ENCODE measurements at places on chromosomes 1 and 21. TPM values are rescaled to one million over a fixed set of nuclear protein-coding genes. Genes with fewer than 3 reads are reported as not detected.
A peak's percentile ranks its signal among the peaks of the same experiment; 100 is the strongest.

ABL2 gene
- 9.7 TPM for polyA plus RNA-seq

- peak; percentile 38 for DNase-seq
These were observed 65.3 kb upstream of the PPP2R5A start for GRCh38 chr1:212219679-212220463.

DNA sequence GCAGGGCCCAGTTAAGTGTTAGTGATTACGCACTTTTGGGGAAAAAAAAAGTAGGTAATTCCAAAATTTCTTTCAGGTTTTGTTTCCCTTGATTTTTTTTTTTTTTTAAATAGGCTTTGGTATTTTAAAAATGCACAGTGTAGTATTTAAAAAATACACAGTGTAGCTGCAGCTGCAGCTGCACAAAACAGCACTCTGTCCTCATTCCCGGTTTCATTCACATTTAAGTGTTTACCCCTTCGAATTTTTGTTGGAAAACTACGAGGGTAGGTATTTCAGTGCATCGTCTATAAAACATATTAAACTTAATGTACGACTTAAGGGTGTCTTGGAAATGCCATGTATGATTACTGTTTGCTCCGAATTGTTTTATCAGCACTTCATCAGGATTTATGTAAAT lies 3.4 kb downstream of the NEK7 start:
- peak; percentile 29 for DNase-seq

DNA sequence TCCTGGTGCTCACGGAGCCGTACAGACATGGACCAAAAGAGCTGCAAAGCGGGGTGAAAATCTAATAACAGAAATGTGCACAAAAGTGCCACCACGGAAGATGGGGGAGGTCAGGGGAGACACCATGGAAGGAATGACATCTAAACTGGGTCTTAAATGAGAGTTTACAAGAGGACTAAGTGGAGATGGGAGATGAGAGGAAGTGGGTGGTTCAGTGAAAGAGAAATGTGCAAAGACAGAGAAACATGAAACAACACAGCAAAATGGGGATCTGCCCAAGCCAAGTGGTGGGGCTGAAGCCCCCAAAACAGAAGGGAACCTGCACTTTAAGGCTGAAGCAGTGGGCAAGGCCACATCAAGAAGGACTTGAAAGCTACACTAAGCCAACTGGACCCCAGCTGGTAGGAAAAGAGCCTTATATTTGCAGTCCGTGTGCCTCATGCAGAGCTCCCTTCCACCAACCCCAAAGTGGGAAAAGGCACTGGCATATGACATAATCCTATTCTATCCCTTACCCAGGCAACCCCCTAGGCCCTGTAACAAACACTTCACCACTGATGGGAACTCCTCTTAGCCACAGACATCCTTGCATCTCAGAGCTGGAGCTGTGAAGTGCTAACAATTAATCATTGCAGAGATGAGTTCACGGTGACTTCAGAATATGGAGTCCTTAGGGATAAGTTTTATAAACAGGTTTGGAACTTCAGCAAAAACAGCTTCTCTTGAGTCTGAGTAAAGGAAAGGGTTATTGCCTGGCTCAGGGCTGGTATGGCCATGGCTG lies 198.6 kb upstream of the EDN2 start:
- peak; percentile 41 for DNase-seq

CFAP107 gene
- polyA plus RNA-seq = not detected

- no peak for DNase-seq
These were observed 42.6 kb downstream of the LMX1A start for GRCh38 chr1:165313903-165314302.

- DNase-seq = no peak
These were observed 4.8 kb upstream of the TLR5 start for GRCh38 chr1:223147873-223148272.

DNA sequence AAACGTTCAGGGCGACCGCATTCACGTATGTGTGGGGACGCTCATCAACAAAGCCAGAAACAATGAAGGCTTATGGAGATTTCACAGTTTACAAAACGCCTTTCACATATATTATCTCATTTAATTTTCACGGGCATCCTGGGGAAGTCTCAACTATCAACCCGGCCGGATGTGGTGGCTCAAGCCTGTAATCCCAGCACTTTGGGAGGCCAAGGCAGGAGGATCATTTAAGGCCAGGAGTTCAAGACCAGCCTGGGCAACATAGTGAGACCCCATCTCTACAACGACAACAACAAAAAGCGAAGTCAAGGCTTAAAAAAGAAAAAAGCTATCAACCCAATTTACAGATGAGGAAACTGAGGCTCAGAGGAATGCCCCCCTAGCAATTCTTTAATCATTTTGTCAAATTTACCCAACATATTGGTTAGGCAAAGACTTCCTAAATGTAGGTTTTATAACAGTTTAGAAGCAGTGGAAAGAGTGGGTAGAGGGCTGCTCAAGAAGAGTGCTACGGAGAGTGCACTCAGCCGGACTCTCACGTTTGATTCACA lies 28.3 kb downstream of the SLC66A1 start:
- no peak for DNase-seq

CCDC190 gene
- 0.10 TPM for polyA plus RNA-seq

- DNase-seq = peak; percentile 53
These were observed 96.9 kb downstream of the PAPPA2 start for GRCh38 chr1:176559878-176560277.

FNBP1L gene
- polyA plus RNA-seq = 9.3 TPM

GRCh38 chr1:36351227-36351977 lies 28.0 kb upstream of the EVA1B start:
- peak; percentile 86 for DNase-seq

- DNase-seq = no peak
These were observed 71.6 kb downstream of the CD2 start for GRCh38 chr1:116825720-116826438.

- no peak for DNase-seq
These were observed 1.2 kb downstream of the SMIM1 start for GRCh38 chr1:3773572-3774275.

GRCh38 chr1:15408890-15409387 lies 749 bp upstream of the EFHD2 start:
- no peak for DNase-seq

DNA sequence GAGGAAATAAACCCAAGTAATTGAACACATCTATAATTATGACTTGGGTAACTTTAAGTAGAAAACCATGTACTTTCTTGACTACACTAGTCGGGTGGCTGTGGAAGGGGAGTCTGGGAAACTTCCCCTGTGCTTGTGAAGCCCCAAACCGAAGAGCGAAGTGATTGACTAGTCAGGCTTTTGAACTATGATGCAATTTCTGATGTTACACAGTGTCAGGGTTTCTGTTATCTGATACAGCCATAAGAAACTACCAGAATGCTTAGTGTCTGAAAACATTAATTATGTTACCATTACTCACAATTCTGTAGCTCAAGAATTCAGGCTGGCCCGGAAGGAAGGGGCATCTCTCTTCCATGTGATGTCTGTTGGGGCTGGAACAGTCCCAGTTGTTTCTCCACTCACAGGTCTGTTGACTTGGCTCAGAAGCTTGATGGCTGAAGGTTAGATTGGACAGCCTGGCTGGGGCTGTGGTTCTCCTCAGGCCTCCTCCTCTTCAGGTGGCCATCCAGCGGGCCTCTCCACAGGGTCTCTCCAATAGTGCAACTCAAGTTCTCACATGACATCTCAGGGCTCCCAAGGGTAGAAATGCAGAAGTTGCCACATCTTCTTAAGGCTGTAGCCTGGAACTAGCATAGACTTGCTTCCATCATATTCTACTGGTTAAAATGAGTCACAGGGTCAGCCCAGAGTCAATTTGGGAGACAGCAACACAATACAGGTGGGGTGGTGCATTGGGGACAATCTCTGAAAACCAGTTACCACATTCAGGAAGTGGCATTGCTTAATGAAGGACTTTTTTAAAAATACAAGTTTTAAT lies 8.3 kb upstream of the C8B start:
- no peak for DNase-seq

GRCh38 chr1:197424380-197424779 lies 156.3 kb downstream of the CRB1 start:
- DNase-seq = no peak

DNA sequence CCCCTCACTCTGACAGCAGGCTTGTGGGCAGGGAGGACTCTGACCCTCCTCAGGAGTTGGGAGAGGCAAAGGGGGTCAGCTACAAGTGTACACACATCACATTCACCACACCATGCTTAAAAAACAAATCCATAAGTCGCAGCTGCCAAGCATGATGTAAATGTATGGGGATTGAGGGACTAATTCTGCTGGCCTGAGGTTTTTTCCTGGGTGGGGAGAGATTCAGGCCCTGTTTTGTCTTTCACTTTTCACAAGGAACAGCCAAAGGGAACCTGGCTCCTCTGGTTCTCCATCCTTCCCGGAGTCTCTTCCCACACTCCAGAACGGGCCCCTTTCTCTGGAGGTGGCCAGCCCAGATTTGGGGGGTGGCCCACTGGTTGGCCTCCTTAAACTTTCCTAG lies 1.3 kb upstream of the MTARC2 start:
- DNase-seq = no peak

OR2T11 gene
- polyA plus RNA-seq = not detected

GRCh38 chr1:226135059-226135651 lies 51.4 kb downstream of the ACBD3 start:
- no peak for DNase-seq

GRCh38 chr1:87061742-87062156 lies 147.3 kb downstream of the HS2ST1 start:
- peak; percentile 71 for DNase-seq

DNA sequence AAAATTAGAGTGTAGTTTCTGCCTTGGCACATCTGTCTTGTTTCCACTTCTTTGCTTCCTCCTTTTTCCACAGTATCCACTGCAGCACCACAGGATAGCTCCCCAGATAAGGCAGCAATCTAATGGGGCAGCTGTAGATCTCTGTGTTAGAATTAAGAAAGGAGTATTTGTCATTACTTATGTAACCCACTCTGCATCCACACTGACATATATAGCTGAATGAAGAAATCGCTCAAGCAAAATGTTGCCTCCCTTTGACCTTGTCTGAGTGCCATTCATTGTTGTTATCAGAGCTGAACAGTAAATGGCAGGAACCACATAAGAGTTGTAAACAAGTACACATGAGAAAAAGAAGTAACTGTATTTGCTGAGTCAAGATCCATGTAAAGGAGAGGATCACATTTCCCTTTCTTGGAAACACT lies 45.9 kb upstream of the DPH5 start:
- peak; percentile 13 for DNase-seq

DNA sequence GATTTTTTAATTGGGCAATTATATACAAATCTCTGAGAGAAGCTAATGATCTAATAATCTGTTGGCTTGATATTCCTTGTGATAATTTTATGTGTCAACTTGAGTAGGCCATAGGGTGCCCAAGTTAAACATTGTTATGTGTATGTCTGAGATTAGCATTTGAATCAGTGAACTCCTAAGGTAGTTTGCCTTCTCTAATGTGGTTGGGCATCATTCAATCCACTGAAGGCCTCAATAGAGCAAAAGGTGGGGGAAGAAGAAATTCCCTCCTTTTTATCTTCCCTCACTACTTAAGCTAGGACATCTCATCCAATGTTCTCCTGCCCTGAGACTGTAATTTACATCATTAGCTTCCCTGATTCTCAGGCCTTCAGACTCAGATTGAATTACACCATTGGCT lies 394.5 kb downstream of the LMO4 start:
- DNase-seq = no peak

GRCh38 chr1:193019442-193020026 lies 39.6 kb downstream of the UCHL5 start:
- DNase-seq = peak; percentile 64

- peak; percentile 13 for DNase-seq
These were observed 782 bp downstream of the PCAT6 start for GRCh38 chr1:202811296-202812175.

GRCh38 chr1:216528816-216529215 lies 105.6 kb upstream of the USH2A start:
- no peak for DNase-seq

DNA sequence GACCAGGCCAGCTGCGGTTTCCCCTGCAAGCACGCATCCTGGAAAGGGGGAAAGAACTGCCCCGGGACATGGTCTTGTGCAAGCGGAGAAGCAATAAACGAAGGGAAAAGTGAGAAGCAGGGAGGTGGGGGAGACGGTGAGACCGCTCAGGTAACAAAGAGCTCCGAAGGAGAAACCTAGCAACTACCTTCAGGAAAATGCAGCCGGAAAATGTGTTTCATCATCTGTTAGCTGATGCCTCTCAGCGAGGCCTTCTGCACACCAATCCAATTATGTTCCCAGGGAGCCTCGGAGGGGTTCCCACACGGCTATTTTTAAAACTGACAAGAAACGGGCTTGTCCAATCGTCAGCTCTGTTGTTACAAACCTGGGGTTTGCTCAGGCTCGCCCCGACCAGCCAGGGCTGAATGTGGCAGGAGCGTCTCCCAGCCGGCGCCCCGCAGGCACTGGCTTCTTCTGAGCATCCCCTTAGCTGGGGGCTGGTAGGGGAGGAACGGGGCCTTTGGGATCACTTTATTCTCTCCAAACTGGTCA lies 3.4 kb downstream of the RIPK4 start:
- DNase-seq = no peak

NBPF15 gene
- 38.5 TPM for polyA plus RNA-seq

OBSCN gene
- 9.5 TPM for polyA plus RNA-seq

GRCh38 chr1:214862421-214862820 lies 220.1 kb upstream of the KCNK2 start:
- DNase-seq = peak; percentile 74

CELA3A gene
- not detected for polyA plus RNA-seq

DNA sequence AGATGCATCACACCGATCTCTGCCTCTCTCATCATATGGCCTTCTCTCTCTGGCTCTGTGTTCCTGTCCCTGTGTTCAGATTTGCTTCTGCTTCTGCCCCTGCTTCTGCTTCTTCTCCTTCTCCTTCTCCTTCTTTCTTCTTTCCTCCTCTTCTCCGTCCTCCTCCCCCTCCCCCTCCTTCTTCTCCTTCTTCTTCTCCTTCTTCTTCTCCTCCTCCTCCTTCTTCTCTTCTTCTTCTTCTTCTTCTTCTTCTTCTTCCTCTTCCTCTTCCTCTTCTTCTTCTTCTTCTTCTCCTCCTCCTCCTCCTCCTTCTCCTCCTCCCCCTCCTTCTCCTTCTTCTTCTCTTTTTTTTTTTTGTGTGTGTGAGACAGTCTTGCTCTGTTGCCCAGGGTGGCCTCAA lies 139.9 kb upstream of the KLHDC7A start:
- DNase-seq = no peak

SMIM34 gene
- not detected for polyA plus RNA-seq

- DNase-seq = peak; percentile 85
These were observed 1.7 kb upstream of the ELK4 start for GRCh38 chr1:205633421-205633976.

GRCh38 chr21:32779983-32780382 lies 8.4 kb upstream of the PAXBP1 start:
- DNase-seq = no peak

Measured in IMR-90 (cell line).